Activated CD4-positive, alpha-beta T cell treated with anti-CD3 and anti-CD28 coated beads, Interleukin-2, amount 10 ng/mL, durations not matched to agents 7 days and 5 days (primary cell): ENCODE measurements at places on chromosomes 1 and 21.

DNA sequence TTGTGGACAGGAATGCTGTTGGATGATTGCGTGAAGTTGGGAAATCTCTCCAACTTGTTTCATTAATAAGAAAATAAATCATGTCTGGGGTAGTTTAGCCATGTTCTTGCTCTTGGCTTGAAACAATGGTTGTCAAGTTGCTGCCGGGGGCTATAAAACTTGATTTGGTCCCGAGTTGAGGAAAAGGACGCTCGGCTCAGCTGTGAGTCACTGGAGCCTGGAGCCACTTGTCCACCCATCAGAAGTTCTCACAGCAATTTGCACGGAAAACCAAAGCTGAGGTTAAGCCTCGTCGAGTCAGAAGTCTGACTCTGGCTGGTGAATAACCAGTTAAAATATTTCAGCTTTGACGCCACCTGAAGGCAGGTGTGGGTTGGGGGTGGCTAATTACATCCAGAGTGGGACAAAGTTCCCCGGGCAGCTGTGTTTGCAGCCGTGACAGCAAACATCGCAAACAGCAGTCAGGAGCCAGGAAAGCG, 19.7 kb upstream of the RIPK4 start:
- peaks cover 42% of the 10 kb centered on the region for H3K27me3 ChIP-seq
- no peaks in the 10 kb centered on the region for H3K36me3 ChIP-seq
- H3K27ac ChIP-seq, result no peak overlapping the region
- H3K4me3 ChIP-seq, result no peak overlapping the region
- no peak for DNase-seq

GRCh38 chr21:36229181-36229580, 72.6 kb downstream of the DOP1B start:
- no peaks in the 10 kb centered on the region for H3K27me3 ChIP-seq
- no peak overlapping the region for H3K4me3 ChIP-seq
- no peak overlapping the region for H3K27ac ChIP-seq
- DNase-seq, result no peak
- peaks cover 39% of the 10 kb centered on the region for H3K36me3 ChIP-seq

- H3K27ac ChIP-seq, result no peak overlapping the region
- H3K4me3 ChIP-seq, result no peak overlapping the region
- no peak for DNase-seq
- H3K4me1 ChIP-seq, result no peaks in the 10 kb centered on the region
- H3K27me3 ChIP-seq, result peaks cover 8% of the 10 kb centered on the region
- H3K36me3 ChIP-seq, result no peaks in the 10 kb centered on the region
Observed at GRCh38 chr1:112026016-112026415, 36.5 kb upstream of the KCND3 start.

DNA sequence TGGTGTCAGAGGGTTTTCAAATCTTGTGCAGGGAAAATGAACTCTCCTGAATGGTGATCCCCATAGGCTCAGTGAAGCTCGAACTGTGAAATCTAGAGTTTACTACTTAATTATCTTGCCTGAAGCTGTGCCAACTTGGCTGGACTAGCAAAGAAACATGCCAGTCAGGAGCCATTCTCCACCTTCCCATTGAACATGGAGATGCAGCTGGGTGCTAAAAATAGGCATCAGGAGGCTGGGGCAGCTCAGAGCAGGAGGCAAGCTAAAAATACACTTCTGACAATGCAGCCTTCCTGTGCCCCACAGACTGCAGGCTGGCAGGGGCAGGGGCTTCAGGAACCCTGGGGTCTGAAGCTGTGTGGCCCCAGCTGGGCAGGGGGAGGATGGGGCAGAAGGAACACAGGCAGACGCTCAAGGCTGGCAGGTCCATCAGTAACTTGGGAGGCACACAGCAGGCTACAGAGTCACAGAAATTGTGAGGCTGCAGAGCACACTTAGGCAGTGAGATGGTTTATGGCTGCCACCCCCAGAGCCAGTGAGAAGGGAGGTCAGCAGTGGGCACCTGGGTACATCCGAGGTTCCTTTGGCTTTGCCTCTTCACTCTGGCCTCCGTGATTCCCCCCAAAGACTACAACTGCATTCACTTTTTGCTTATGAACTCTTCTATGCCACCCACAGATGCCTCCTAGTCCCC, 155.4 kb upstream of the KCND3 start:
- H3K27me3 ChIP-seq, result no peaks in the 10 kb centered on the region
- no peaks in the 10 kb centered on the region for H3K36me3 ChIP-seq
- no peak overlapping the region for H3K4me3 ChIP-seq
